ENCODE measurements at places on chromosomes 1 and 21. TPM values are rescaled to one million over a fixed set of nuclear protein-coding genes. Genes with fewer than 3 reads are reported as not detected.
A peak's percentile ranks its signal among the peaks of the same experiment; 100 is the strongest.

- peaks cover 25% of the 10 kb centered on the region for H3K4me1 ChIP-seq
- no peak for DNase-seq
- no peak overlapping the region for H3K4me3 ChIP-seq
- no peaks in the 10 kb centered on the region for H3K27me3 ChIP-seq
- H3K36me3 ChIP-seq: no peaks in the 10 kb centered on the region
- no peak overlapping the region for H3K27ac ChIP-seq
Observed at GRCh38 chr21:38388203-38388602, 110.1 kb downstream of the ERG start.

SLC16A4 gene
- 9.6 TPM for total RNA-seq

- no peak overlapping the region for H3K27ac ChIP-seq
- no peak overlapping the region for H3K4me3 ChIP-seq
- no peaks in the 10 kb centered on the region for H3K36me3 ChIP-seq
- no peaks in the 10 kb centered on the region for H3K27me3 ChIP-seq
- no peak for DNase-seq
- peaks cover 49% of the 10 kb centered on the region for H3K4me1 ChIP-seq
Observed at GRCh38 chr1:109884242-109884891, 26.3 kb upstream of the CSF1 start.

DNA sequence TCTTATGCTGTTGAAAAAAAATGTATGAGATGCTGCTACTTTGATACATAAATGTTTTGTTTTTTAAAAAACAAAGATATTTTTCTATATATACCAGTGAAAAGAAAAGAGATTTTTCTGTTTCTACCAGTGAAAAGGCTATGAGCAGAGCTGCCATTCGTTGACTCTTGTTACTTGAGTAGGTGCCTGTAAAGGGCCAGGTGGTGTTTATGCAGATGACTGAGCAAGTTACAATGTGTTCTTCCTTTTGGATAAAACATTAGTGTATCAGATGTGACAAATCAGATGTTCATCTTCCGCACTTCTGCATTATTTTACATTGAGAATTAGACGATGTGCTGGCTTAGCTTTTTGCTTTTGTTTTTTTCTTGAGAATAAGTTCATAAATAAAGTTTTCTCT is 45.4 kb downstream of the BARHL2 start:
- no peaks in the 10 kb centered on the region for H3K27me3 ChIP-seq
- H3K4me3 ChIP-seq: no peak overlapping the region
- no peaks in the 10 kb centered on the region for H3K36me3 ChIP-seq
- DNase-seq: no peak

CROCC gene
- 21.0 TPM for total RNA-seq

DNA sequence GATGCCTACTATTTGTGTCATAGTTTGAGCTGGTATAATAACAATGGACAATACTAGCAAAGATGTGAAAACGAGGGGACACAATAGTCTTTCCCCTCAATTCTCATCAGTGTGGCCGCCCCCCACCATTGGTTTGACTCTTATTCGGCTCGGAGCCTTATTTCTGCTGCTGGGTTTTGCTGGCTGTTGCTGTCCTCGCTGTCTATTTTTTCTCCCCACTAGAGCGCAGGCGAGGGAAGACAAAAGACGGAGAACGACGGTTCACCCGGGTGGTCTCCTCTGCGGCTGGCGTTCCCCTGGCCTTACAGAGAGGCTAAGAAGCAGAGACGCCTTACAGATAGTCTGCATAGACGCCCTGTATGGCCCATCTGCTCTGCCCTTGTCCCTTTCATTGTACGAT is 19.4 kb downstream of the CLIC6 start:
- no peak overlapping the region for H3K27ac ChIP-seq
- DNase-seq: no peak
- no peaks in the 10 kb centered on the region for H3K36me3 ChIP-seq
- H3K4me3 ChIP-seq: no peak overlapping the region

RAB3B gene
- 0.06 TPM for total RNA-seq

PLEKHN1 gene
- 1.2 TPM for total RNA-seq

DNA sequence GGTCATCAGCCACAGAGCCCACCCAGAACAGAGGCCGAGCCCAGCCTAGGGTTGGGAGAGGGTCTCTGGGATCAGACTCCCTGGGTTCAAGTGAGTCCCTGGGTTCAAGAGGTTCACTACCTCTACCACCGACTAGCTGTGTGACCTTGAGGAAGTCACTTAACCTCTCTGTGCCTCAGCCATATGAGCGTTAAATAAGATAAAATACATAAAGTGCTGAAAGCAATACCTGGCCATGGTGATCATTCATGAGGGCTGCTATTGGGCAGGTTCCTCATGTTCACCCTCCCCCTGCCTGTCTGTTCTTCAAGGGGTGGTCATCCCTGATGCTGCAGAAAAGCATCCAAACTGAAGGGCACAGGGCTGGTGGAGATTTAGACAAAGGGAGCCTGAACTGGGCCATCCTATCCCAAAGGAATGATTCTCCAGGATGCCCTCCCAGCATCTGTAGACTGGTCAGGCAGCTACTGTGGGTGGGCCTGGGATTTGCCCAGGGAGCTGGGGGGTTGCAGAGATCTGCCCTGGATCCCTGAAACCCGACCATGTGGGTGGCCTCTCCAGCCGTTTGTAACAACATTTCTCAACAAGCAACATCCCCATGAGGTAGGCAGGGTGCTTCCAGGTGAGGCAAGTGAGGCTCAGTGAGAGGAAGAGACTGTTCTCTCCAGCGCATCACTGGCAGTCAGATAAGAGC is 196.6 kb downstream of the MATN1 start:
- H3K4me3 ChIP-seq: no peak overlapping the region
- no peaks in the 10 kb centered on the region for H3K36me3 ChIP-seq
- H3K27me3 ChIP-seq: peaks cover 9% of the 10 kb centered on the region
- H3K27ac ChIP-seq: no peak overlapping the region
- no peak for DNase-seq
- H3K4me1 ChIP-seq: peaks cover 14% of the 10 kb centered on the region

DNA sequence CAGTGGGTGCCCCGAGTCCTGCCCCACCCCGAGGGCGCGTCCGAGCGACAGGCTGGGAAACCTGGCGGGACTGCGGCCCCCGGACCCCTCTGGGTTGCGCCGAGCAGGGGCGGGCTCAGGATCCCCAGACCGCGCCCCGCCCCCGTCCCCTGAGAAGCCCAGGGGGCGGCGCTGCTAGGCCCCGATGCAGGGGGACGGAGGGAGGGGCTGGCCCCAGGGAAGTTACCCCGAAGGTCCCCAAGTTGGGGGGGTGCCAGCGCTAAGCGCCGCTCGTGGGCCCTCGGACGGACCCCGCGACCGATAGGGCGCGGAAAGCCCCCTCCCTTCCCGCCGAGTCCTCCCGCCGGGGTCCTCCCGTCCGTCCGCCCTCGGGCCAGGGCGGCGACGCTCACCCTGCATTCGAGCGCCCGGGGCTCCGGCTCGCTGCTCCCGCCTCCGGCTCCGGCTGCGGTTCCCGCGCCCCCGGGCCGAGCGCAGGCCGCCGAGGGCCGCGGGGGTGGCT is 414 bp downstream of the GPR153 start:
- peak overlapping the region; percentile 64 for H3K27ac ChIP-seq
- no peaks in the 10 kb centered on the region for H3K36me3 ChIP-seq
- peaks cover 24% of the 10 kb centered on the region for H3K27me3 ChIP-seq
- peaks cover 33% of the 10 kb centered on the region for H3K4me1 ChIP-seq
- DNase-seq: no peak

Measured in lower lobe of right lung (tissue), 2 donors.